CD4-positive, alpha-beta T cell treated with Interleukin-4 for 1 hour (primary cell): ENCODE measurements at places on chromosomes 3 and 15.

DNA sequence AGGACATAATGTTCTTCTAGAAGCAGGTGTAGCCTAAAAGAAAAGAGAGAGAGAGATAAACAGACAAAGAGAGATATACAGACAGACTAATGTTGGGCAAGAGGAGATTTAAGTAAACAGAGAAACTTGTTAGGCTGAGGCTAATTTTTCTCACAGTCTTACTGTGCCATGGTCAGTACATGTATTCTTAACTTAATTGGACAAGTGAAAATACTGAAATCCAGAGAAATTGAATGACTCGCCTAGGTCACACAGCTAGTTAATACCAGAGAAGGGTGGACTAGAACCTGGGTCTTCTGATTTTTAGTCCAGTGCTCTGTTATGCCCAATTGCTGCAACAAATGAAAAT is 6.7 kb upstream of the ZNF609 start:
- no peak for DNase-seq

DNA sequence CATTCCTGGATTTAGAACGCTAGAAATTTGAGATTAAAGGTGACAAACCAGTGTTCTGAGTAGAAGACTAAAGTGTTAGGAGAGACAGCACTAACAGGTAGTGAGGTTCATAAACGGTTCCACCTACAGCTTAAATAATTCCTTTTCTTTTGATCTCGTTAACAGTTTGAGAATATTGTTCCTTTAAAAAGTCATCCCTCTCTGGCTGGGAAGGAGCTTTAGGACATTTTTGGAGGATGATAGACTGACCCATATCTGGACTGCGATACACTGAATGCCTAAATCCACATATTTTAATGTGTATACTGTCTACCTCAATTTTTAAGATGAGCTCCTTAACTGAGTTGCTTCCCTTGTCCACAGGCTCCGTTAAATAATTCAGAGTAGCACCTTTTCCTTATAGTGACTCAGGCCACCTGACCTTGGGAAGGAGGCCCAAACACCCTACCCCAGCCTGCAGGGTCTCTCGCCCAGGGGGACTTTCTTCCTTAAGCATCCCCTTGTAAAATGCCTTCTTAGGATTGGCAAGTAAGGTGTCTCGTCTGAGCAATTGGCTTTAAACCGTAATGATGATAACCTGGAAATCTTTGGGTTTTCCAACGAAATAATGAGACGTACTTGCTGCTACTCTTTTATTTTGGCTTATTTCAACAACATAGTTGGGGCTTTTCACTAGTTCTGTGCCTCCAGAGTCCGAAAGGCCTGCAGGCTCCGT is 3.3 kb downstream of the TRIM71 start:
- DNase-seq = no peak

DNA sequence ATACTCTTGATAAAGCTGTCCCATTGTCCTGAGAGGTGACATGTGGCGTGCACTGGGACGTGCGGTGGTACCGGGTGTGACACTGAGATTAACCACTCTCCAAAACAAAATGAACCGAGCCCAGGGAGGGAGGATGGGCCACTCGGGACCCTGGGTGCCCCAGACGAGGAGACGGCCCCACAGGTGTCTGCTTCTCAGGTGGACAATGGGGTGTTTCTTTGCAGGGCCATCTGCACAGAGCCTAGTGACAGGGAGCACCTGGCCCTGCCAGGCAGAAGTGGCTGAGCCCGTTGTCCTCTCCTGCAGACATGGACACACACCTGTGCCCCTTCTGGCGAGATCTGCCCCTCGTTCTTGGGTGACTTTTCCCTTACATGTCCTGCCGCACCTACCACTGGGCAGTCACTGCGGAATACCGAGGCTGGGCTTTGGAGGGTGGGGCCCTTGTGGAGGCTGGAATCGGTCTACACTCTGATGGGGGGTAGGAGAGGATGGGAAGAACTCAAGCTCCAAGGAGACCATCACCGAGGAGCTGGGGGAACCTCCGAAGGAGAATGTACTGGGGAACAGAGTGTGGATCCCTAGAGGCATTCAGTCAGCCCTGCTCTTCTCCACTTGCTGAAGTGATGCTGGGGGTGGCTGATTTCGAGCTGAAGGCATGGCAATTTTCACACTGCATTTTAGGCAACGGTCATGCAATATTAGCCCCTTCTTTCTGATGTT is 153.5 kb downstream of the ATP10A start:
- no peak for DNase-seq

- peak; percentile 67 for DNase-seq
These were observed at the start of gene AP3B2 for GRCh38 chr15:82709421-82710207. Gene AP3B2 (minus strand): TSS chr15:82709875. CDS start chr15:82709706, 169 bp downstream.

DNA sequence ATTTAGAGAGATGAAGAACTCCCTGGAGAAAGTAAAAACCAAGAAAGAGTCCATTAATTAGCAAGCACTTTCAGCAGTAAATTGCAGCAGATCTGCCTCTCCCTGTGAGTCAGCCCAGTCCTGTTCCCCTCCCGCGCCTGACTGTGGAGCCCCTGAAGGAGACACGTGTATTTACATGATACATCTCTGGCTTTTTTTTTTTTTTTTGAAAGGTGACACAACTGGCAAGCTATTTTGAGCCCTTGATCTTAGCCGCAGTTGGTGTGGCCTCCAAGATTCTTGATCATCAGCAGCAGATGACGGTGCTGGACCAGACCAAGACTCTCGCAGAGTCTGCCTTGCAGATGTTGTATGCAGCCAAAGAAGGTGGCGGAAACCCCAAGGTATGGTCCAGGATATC is 271.8 kb upstream of the TPM1 start:
- DNase-seq = no peak

DNA sequence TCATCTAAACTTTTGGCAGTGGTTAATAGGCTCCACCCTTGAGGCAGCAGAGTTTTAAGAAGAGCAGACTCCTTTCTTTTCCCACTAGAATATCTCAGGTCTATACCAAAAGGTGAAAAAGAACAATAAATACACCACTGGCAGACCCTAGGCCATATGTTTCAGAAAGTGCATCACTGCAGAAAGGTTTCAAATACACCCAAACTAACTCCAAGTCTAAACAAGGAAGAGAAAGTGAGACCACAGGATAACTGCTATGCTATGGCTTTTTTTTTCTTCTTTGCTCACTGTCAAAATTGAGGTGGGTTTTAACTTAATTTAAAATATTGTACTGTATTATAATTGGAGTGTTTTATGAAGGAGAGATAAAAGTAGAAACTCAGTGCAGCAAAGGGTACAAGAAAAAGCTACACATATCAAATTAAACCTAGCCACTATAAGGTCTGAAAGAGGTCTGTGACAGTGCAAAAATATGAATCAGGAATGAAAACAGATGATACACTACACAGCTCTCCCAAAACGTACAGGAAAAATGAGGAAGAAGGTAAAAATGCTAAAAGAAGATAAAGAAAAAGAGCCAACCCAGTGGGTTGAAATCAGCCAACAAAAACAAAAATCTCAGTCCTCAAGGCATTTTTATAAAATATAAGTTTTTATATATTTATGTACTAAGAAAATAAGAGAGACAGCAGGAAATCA is 8.4 kb downstream of the SNX4 start:
- no peak for DNase-seq
